ENCODE measurements at places on chromosomes 12 and 14. TPM values are rescaled to one million over a fixed set of nuclear protein-coding genes. Genes with fewer than 3 reads are reported as not detected.

PRH2 gene
- total RNA-seq: not detected

DNA sequence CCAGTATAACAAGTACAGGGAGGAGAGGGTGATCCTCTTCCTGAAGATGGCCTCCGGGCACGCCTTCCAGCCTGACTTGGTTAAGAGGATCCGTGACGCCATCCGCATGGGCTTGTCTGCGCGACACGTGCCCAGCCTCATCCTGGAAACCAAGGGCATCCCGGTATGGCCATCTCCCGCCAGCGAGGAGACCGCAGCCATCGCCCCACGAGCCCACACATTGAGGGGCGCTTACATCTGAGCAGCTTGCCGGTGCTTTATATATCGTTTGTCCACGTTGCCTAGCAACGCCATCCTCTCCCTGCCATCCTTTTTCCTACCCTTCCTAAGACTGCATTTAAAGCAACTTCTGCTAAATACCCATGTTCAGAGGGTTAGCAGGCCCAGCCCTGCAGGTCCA is 71.5 kb downstream of the AACS start:
- no peak for DNase-seq

ING4 gene
- total RNA-seq: 15.8 TPM

DNA sequence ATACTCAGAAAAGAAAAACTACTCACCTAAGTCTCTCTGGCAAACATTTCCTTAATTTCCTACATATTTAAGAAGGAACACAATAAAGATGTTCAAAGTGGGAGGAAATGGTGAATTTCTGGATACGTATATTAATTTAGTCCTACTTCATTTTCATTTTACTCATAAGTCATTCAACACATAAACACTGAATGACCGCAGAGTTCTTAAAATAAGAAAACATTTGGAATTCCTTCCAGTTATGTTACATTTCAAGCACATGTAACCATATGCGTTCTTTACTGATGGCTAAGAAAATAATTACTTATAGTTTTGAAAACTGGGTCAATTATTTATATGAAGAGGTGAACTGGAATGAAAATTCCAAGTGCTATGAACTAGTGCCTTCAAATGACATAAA is 409.3 kb downstream of the BCAT1 start:
- DNase-seq: no peak

DNA sequence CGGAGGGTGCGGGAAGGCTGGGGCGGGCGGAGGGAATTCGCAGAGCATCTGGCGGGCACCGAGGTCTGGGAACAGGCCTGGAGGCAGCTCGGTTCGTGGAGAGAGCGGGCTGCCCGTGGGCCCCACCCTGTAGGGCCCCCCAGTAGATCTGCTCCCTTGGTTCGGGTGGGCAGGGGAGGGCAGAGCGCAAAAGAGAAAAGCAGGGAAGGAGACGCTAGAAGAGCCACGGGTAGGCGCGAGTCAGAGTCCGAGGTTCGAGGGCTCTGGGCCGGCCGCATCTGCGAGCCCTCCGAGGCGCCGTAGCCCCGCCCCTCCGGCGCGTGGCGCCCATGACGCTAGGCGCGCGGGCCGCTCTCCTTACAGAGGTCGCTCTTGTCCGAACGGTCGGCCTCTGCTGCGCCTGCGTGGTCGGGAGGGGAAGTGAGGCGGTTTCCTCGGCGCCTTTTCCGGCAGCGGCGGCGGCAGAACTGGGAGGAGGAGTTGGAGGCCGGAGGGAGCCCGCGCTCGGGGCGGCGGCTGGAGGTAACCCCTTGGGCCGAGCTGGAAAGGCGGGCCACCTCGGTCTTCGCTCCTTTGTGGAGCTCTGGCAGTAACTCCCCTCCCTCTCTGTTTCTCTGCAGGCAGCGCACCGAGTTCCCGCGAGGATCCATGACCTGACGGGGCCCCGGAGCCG is at the start of gene ARF6:
TSS of gene ARF6 (plus strand) at position 447 of the 673 bp plus-strand sequence. CDS start 655 bp downstream, outside the sequence.
- DNase-seq: peak; percentile 99

AJUBA gene
- total RNA-seq: 2.4 TPM

CPM gene
- total RNA-seq: 63.5 TPM

All from activated CD4-positive, alpha-beta T cell treated with anti-CD3 and anti-CD28 coated beads, Interleukin-2, amount 10 ng/mL, durations not matched to agents 24 days and 14 days (primary cell).